ENCODE measurements at places on chromosomes 12 and 14. TPM values are rescaled to one million over a fixed set of nuclear protein-coding genes. Genes with fewer than 3 reads are reported as not detected.

DNA sequence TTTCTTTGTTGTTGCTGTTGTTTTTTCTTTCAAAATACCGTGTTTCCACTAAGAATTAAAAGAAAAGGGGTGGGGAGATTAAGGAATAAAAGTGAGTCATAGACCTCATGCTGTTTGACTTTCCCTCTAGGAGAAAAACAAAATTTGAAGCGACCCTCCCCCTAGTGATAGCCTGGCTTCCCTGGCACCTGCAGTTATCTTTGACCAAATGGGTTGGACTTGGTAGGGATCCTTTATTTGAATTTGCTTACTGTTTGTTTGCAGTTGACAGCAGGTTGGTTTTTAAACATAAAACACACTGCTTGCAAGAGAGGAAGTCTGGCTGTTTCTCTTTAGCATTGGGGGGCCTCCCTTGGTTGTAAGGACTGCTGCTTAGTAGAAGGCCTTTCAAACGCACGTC lies 14.0 kb downstream of the OTX2 start:
- H3K27me3 ChIP-seq, result peaks cover 70% of the 10 kb centered on the region
- H3K4me3 ChIP-seq, result no peak overlapping the region
- H3K4me1 ChIP-seq, result peaks cover 10% of the 10 kb centered on the region

DNA sequence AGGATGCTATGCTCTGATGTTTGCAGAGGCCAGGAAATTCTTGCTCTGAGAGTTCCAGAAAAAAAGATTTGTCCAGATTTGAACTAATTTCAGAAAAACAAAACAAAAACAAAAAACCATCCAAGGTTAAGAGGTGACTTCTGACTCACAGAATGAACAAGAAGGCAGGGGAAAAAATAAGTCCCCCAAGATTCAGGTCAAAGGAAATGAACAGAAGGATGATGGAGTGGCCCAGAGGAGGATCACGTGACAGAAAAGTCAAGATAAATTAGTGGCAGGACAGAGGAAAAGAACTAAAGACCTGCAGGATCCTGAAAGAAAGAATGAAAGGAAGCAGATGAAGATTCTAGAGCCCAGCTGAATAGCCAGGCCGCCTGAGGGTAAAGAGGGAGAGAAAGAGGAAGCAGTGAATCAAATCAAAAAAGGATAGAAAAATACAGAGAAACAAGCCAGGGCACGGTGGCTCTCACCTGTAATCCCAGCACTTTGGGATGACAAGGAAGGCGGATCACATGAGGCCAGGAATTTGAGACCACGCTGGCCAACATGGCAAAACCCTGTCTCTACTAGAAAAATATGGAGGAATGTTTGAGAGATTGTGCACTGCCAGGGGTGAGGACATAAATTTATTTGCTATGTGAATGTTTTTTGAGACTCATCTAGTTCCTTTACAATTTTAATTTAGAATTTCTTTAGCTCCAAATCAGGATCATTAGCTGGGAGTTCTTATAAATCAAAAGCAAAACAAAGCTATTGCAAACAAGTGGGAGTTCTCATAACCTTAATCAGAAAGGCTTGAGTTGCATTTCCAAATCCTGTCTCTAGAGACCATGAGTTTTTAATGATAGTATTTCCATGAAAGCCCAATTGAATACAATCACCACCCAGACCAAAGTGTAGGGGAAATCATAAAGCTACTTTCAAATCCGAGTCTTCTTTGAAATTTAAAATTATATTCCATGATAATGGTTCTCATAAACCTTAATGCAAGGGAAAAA lies 217.1 kb upstream of the PLEKHG7 start:
- H3K4me3 ChIP-seq, result no peak overlapping the region
- H3K27ac ChIP-seq, result no peak overlapping the region
- peaks cover 23% of the 10 kb centered on the region for H3K4me1 ChIP-seq
- H3K36me3 ChIP-seq, result no peaks in the 10 kb centered on the region

GRCh38 chr14:99225436-99226203 lies 46.4 kb downstream of the BCL11B start:
- H3K27ac ChIP-seq, result peak overlapping the region; percentile 96
- peak; percentile 48 for DNase-seq
- H3K4me1 ChIP-seq, result peaks cover 94% of the 10 kb centered on the region
- H3K27me3 ChIP-seq, result no peaks in the 10 kb centered on the region
- H3K36me3 ChIP-seq, result peaks cover 53% of the 10 kb centered on the region

DNA sequence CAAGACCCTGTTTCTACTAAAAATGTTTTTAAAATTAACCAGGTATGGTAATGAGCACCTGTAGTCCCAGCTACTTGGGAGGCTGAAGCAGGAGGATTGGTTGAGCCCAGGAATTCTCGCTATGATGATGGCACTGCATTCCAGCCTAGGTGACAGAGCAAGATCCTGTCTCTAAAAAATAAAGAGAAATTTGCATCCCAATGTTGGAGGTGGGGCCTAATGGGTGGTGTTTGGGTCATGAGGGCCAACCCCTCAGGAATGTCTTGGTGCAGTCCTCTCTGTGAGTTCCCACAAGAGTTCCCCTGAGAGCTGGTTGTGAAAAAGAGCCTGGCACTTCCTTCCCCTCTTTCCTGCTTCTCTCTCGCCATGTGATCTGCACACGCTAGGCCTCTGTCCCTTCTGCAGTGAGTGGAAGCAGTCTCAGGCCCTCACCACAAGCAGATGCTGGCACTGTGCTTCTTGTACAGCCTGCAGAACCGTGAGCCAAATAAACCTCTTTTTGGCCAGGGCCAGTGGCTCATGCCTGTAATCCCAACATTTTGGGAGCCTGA lies 11.3 kb downstream of the ACOT6 start:
- DNase-seq, result no peak
- H3K4me1 ChIP-seq, result peaks cover 9% of the 10 kb centered on the region
- no peak overlapping the region for H3K4me3 ChIP-seq
- H3K27ac ChIP-seq, result no peak overlapping the region

DNA sequence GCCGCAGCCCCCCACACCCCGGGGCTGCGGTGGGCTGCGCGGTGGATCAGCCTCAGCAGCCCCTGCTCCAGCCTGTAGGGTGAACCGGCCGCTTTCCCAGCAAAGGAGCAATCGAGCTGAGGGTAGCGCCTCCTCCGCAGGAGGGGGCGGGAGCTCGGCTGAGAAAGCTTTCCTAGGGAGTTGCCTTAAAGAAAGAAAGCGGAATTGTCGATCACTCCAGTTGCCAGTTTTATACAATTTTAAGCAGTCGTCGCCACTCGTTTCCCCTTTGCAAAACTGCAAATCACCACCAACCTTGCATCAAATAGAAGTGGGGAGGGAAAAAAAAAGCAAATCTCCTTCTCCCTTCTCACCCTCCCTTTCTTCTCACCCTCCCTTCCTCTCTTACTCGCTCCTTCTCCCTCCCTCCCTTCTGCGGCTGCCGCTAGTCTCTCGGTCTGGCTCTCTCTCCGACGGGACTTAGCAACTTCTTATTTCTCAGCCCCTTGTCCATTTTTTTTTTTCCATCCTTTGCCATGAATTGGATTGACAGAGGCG lies at the start of gene PDE3A:
Gene PDE3A, plus strand, starts transcription at position 424 of the 537 bp plus-strand sequence. CDS start 748 bp downstream, outside the sequence.
- peaks cover 40% of the 10 kb centered on the region for H3K27me3 ChIP-seq
- H3K4me3 ChIP-seq, result no peak within 1 kb of the TSS
- DNase-seq, result no peak
- H3K36me3 ChIP-seq, result no peaks in the 10 kb centered on the region
- H3K4me1 ChIP-seq, result peaks cover 12% of the 10 kb centered on the region
- H3K27ac ChIP-seq, result no peak within 1 kb of the TSS

DNA sequence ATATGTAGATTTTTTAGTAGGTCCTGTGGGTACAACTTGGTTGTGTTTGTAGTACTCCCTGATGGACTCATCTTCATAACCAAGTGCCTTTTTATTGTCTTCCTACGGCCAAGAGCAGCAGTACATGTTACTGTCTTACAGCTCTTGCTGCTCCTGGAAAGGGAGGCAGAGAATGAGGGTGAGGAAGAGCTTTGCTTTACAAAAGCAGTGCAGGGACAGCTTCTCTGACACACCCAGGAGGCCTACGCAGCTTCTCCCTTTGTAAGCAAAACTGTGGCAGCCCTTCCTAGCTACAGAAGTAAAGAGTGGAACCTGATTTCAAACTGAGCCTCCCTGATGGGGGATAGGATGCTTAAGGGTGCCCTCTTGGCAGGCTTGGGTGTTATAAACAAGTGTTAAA lies 18.6 kb downstream of the MYRFL start:
- H3K4me1 ChIP-seq, result no peaks in the 10 kb centered on the region
- no peak for DNase-seq
- H3K4me3 ChIP-seq, result no peak overlapping the region
- H3K36me3 ChIP-seq, result no peaks in the 10 kb centered on the region

DNA sequence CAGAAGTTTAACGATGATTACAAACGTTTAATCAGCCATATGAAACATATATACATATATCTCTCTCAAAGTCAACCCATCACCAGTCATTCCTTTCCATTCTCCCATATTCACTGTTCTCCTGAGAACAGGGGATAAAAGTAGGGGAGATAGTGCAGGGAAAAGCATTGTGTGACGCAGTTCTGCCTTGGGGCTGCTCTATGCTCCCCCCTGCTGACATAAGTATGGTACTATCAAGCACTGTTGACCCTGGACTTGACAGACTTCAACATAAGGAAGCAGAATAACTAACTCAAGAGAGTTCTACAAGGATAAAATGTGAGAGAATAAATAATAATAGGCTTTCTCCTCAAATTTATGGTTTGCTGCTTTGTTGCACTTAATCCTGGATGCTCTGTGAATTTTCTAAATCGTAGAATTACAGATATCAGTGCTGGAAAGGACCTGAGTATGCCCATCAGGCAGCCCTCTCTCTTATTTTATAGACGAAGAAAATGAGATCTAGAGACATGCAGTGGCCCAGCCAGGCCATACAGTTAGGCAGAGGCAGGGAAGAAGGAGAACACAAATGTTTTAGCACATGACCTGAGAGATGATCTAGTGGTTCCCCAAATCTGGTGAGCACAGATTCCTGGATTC lies 87.2 kb downstream of the SCN8A start:
- peak; percentile 18 for DNase-seq
- H3K36me3 ChIP-seq, result no peaks in the 10 kb centered on the region
- no peak overlapping the region for H3K4me3 ChIP-seq
- no peaks in the 10 kb centered on the region for H3K4me1 ChIP-seq
- peaks cover 9% of the 10 kb centered on the region for H3K27me3 ChIP-seq

The GALNT16 gene
- not detected for total RNA-seq

DNA sequence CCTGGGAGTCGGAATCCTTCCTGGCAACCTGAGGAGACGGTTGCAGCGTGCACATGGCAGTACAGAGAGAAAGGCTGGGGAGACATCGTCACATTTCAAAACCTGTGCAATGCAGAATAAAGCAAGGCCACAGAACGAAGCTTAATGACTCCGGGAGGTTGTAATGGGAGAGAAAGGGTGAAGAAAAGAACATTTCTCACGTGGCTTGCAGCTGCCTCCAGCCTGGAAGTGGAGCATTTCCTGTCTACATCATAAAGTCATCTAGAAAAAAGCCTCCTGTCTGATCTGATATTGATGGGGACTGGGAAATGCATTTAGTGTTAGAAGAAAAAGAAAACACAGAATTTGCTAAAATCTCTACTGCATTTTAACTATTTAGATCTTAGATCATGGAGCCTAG lies 209.3 kb downstream of the TMEM132C start:
- no peaks in the 10 kb centered on the region for H3K4me1 ChIP-seq
- DNase-seq, result no peak
- H3K36me3 ChIP-seq, result no peaks in the 10 kb centered on the region
- H3K27ac ChIP-seq, result no peak overlapping the region

GRCh38 chr12:99935608-99936007 lies 49.1 kb downstream of the ANKS1B start:
- H3K36me3 ChIP-seq, result no peaks in the 10 kb centered on the region
- H3K27ac ChIP-seq, result no peak overlapping the region

The KICS2 gene
- 14.1 TPM for total RNA-seq

- peaks cover 93% of the 10 kb centered on the region for H3K4me1 ChIP-seq
- peak overlapping the region; percentile 85 for H3K27ac ChIP-seq
- no peak for DNase-seq
- no peaks in the 10 kb centered on the region for H3K27me3 ChIP-seq
- H3K36me3 ChIP-seq, result peaks cover 55% of the 10 kb centered on the region
Measured at GRCh38 chr14:101830271-101830670, 68.8 kb downstream of the PPP2R5C start.

GRCh38 chr14:50656776-50657175 lies 11.3 kb downstream of the SAV1 start:
- no peak overlapping the region for H3K27ac ChIP-seq
- no peak for DNase-seq
- peaks cover 4% of the 10 kb centered on the region for H3K4me1 ChIP-seq

The WNK1 gene
- total RNA-seq, result 140 TPM

The EIF2S3B gene
- 2.3 TPM for total RNA-seq

The DHRS2 gene
- 2.5 TPM for total RNA-seq

DNA sequence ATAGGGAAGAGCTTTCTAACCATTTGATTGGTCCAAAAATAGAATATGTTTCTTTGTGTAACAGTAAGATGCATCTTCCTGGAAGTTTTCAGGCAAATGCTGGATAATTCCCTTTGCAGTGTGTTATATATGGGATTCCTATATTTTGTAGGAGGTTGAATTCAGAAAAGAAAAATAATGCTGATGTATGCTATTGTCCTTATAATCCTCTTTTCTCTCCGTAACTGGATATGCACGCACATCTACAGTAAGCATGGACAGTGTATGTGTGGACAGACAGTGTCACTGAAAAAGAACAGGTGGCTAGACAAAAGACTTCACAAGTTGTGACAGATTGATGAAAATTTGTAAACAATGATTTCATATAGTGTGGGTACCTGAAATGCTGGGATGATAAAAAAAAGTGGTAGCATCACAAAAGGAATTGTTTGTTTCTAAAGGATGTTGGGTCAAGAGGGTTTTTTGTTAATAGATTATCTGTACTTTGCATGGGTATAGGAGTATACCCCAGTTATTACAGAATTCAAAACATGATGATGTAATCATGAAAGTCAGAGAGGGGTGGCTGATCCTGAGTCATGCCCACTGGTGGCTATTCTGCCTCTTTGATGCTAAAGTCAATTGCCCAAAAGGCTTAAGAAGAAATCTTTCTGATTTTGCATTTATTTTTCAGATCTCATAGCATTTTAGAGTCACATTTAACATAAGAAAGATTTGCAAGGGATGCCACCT lies 160.7 kb upstream of the TMTC1 start:
- H3K27ac ChIP-seq, result no peak overlapping the region
- no peak for DNase-seq
- no peaks in the 10 kb centered on the region for H3K4me1 ChIP-seq
- H3K4me3 ChIP-seq, result no peak overlapping the region
- H3K36me3 ChIP-seq, result no peaks in the 10 kb centered on the region

- H3K4me3 ChIP-seq, result no peak overlapping the region
- no peak overlapping the region for H3K27ac ChIP-seq
- peaks cover 24% of the 10 kb centered on the region for H3K36me3 ChIP-seq
- H3K27me3 ChIP-seq, result no peaks in the 10 kb centered on the region
- peaks cover 2% of the 10 kb centered on the region for H3K4me1 ChIP-seq
Measured at GRCh38 chr12:120766566-120766965, 40.9 kb downstream of the ACADS start.

The FLVCR2 gene
- total RNA-seq, result 7.6 TPM

The PRIMA1 gene
- not detected for total RNA-seq

DNA sequence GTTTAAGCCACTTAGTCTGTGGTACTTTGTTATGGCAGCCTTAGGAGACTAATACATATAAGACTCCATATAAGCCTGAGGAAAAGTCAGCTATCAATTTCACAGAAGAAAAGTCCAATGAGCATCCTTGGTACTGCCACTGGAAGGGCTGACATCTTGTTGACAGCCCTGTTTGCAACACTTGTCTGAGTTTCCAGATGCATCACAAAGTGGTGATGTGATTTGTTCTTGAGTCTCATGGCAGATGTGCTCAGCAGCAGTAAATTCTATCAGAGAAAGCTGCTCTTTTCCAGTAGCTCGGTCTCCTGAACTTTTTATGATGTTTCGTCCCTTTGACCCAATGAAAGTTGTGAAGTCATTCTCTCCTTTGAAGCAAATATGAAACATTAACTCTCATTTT lies 54.3 kb downstream of the STON2 start:
- H3K4me3 ChIP-seq, result no peak overlapping the region
- H3K36me3 ChIP-seq, result no peaks in the 10 kb centered on the region
- no peak overlapping the region for H3K27ac ChIP-seq
- DNase-seq, result no peak
- H3K27me3 ChIP-seq, result peaks cover 17% of the 10 kb centered on the region

The NKX2-1 gene
- total RNA-seq, result not detected

All from activated CD4-positive, alpha-beta memory T cell treated with anti-CD3 and anti-CD28 coated beads for 36 hours (primary cell).